ENCODE measurements at places on chromosomes 6 and 20.

DNA sequence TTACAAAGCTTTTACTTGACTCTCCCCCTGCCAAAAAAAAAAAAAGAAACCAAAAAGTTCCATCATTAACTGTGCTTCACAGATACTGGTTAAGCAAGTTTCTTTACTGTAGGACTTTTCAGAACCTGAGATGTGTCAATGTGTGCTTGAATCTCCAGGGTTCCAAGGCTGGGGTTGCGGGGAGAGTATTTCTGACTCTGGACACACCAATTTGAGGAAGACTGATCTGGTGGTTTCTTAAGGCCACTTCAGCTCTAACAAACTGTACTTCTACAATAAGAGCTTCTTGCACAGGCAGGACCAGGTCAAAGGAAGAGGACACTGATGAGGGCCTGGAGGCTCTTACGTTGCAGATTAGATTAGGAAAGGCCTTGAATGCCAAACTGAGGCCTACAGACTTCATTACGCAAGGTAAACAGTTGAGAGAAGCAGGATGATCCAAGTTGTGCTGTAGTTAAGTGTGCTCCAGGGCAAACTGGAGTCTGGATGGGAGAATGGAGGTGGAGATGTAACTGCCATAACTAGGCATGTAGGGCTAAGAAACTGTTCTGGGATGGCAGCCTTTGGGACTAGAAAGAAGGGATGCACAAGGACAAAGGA, 24.4 kb downstream of the COMMD7 start:
- no peak for DNase-seq

GRCh38 chr6:107121266-107121665, 6.0 kb upstream of the BEND3 start:
- peak; percentile 17 for DNase-seq

DNA sequence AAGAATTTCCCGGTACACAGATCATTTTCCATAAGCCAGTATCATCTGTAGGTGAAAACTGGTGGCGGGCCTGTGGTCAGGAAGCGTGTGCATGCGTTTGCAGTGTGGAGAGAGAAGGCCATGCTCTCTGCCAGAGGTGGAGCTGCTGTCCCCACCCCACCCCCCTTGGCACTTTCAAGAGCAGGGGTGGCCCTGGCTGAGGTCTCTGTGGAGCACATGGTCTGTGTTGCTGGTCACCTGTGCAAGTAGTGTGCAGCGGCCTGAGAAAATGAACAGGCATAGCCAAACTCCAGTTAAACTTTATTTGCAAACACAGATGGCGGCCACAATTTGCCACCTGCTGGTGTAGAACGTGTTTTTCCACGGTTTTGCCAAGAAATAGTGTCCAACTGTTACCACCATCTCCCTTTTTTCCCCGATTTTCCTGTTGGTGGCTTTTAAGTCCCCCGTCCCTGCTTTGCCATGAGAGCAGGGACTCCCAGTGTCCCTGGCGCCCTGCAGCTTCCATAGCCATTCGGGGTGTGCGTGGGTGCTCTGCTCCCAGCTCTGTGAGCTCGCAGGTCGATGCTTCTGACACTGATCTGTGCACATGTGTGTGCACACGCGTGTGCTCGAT, 2.5 kb downstream of the ADRM1 start:
- DNase-seq, result no peak

DNA sequence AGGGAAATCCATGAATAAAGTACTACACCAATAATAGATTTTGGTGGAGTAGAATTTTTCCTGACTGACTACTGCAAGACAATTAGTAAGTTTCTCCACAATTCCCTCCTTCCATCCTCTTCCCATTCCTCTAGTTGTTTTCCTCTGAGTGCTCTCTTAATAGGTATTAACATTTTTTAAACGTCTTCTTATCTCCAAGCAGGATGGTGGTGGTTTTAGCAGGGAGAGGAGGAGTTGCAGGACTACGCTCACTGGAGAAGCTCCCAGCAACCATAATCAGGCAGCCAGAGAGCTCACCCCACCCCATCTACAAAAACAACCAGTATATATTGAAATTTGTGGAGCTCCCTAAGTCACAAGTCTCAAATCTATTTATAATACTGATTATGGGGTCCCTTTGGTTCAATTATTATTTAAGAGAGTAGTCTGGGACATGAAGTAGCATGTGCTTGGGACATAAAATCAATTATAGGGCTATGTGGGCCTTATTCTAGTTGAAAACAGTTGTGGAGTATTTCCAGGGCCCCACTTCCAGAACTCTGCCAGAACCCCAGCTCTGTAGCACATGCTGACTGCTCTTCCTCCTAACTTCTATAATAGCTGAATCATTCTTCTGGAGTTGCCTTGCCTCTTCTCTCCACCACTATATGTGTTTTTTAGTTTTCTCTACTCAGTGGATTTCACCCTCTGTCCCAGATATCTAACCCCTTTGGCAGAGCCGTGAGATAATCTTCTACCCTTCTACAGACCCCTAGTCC, 49.8 kb downstream of the MYB start:
- no peak for DNase-seq

GRCh38 chr6:89013438-89013837, 50.0 kb upstream of the RNGTT start:
- no peak for DNase-seq

GRCh38 chr6:69631552-69632346, 165.1 kb downstream of the LMBRD1 start:
- DNase-seq, result peak; percentile 6

DNA sequence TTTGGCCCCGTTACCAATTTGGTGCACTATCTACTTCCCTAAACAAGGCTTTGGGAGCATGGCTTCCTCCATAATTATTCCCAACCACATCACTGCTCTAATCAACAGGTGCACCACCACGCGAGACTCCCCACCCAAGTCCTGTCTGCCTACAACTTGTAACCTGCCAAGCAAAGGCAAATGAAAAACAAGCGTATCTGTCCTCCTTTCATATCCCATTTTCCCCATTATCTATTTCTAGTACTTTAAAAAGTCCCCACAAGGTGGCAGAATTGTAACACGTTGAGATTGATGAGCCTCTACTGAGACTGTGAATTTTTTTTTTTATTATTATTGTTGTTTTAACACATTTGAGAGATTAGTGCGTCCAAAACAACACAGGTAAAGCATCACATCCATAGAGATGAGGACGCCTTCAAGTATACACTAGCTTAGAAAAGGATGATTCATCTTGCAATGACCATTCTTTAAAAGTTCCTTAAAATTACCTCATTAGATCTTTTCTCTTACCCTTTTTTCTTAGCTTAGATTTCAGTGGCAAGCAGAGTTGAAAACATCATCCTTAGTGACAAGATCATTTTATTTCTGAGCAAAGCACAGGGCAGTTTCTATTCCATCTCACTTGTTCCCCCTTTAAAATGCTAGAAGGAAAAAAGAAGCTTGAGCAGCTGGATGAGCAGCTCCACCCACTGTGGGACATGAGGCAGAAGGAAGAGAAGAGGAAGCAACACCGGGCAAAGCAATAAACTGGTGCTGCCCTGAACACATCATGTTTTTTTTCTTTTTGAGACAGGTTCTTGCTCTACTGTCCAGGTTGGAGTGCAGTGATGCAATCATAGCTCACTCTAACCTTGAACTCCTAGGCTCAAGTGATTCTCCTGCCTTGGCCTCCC, 210.8 kb downstream of the ARHGAP18 start:
- peak; percentile 22 for DNase-seq

GRCh38 chr6:137877606-137878005, 10.5 kb downstream of the TNFAIP3 start:
- DNase-seq, result no peak

- DNase-seq, result no peak
Observed at GRCh38 chr20:63915471-63915870, 20.5 kb downstream of the DNAJC5 start.

DNA sequence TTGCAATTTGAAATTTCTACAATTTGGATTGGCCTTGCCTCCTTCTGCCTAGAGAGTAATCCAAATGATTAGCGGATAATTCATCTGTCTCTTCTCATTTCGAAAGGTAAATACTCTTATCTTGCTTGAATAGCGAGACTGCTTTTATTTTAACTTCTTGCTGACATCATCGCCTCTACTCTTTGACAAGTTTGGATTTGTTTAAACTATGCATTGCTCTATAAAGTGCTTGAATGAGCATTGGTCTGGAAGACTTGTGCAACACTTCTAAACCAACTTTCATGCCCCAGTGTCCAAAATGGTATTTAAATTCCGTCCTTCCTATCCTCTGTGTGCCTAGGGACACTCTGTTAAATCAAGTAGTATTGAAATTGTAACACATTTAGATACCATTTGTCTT, 384.1 kb upstream of the SLC35B3 start:
- DNase-seq, result no peak

DNA sequence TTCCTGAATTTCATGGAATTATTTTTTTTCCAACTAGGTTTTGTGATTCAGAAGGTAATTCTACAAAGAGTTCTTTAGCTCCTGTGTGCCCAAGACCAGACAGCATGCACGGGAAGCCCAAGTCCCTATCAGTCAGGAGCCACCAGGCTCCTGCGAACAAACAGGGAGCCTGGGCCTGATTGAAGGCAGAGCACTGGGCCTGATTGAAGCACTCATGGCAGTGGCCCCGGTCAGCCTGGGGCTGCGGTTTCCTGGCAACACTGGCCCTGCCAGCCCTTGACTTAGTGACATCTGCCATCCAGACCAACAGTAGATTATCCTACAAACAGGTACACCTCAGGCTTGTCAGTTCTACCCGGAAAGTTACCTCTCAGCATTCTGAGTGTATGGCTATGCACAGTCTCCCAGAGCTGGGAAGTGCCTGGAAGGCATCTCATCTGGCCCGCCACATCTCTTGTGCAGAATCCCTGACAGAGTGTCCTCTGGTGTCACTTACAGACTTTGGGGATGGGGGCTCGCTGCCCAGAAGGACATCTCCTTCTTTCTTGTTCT, 133.8 kb downstream of the VEGFA start:
- DNase-seq, result no peak

GRCh38 chr20:1467082-1467354, 369 bp upstream of the NSFL1C start:
- DNase-seq, result no peak

GRCh38 chr20:39248171-39248861, 286.2 kb downstream of the DHX35 start:
- DNase-seq, result no peak

- no peak for DNase-seq
Observed at GRCh38 chr20:682123-682522, 6.5 kb upstream of the SCRT2 start.

DNA sequence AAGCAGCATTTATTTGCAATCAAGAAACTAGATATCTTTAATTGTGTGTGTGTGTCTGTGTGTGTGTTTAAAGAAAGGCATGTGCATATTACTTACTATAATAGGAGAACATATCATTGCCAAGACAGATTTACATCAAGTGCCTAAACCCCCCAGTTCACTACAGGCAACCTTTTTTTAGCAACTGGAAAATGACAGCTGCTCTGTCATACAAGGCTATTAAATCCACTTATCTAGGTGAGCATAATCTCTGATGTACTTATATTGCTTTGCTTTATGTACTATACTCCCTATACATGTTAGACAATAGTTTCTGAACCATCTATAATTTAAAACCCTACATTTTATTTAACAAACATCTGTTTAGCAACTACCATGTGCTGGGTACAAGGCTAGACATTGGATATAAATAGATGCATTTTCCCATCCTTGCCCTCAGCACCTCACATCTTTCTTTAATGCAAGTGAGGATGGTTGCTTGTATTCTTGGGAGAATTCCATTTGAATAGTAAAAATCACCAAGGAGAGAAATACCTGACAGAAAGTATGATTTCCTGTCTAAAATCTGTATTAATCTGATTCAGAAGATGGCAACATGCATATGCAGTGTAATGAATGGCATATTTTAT, 398.3 kb downstream of the LAMA2 start:
- peak; percentile 20 for DNase-seq

GRCh38 chr20:9306521-9306920, 207.9 kb upstream of the LAMP5 start:
- DNase-seq, result no peak

DNA sequence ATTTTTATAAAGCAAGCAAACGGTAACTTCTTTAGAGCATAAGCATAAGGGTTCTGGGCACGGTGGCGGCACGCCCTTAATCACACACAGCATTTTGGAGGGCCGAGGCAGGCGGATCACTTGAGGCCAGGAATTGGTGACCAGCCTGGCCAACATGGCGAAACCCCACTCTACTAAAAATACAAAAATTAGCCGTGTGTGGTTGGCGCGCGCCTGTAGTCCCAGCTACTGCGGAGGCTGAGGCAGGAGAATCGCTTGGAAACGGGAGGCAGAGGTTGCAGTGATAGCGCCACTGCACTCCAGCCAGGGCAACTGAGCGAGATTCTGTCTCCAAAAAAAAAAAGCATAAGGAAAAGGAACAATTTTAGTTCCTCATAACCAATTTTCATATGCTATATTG, 2.6 kb downstream of the SENP6 start:
- DNase-seq, result no peak

DNA sequence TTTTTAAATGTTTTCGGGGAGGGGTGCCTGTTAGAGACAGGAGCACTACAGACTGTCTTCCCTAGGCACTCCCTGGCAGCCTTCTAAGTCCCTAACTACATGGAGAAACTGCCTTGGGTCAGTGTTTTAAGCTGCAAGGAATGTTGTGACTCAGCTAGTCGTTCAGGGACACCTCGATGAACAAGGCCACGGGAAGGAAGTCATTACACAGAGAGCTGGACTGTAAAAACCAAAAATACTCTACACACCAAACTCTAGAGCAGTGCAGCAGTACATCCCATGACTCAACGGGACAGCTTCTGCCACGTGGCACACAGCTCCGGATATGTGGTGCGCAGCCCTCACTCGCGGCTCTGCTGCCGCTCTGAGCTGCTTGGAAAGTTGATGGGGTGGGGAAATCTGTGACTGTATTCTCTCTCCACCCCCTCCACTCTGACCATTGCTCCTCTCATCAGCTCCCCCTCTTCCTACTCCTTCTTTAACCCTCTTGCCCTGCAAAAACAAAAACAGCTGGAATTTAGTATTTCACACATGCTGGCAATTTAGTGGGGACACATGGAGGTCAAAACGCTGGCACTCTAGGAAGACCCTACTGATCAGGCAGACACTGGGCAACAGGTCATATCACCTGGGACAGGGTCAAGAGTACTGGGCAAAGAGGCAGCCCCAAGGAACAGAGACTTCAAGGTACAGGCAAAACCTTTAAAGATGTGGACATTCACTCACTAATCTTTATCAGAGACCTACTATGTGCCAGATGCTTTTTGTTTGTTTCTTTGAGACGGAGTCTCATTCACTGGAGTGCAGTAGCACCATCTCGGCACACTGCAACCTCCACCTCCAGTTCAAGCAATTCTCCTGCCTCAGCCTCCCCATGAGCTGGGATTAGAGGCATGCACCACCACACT, 10.9 kb upstream of the LPIN3 start:
- no peak for DNase-seq

GRCh38 chr20:15220009-15220656, 882.7 kb upstream of the FLRT3 start:
- no peak for DNase-seq

- no peak for DNase-seq
Observed at GRCh38 chr6:132089173-132089572, 138.0 kb upstream of the CCN2 start.
